GM18507 (cell line): ENCODE measurements at places on chromosomes 2 and 18.

DNA sequence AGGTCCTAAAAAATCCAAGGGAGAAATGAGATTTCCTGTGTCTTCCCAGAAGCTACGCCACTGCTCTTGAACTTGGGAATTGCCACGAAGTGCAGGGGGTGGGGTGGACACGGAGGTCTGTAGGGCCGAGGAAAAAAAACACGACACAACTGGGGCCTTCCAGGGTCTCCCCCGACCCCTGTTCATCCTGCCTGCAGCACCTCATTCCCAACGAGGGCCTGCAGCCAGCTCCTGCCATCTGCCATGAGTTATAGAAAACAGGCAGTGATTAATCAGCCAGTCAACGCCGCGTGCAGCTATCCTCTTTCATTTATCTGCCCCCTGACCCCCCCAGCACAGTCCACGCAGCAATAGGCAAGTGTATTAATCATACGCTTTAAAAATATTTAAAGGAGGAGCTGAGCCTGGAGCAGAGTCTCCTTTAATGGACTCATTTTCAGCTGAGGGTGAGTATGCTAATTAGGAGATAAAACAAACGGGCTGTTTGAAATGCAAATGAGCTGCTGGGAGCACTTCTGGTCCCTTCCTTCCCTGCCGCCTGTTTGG, 209.9 kb downstream of the TFCP2L1 start:
- DNase-seq: no peak

DNA sequence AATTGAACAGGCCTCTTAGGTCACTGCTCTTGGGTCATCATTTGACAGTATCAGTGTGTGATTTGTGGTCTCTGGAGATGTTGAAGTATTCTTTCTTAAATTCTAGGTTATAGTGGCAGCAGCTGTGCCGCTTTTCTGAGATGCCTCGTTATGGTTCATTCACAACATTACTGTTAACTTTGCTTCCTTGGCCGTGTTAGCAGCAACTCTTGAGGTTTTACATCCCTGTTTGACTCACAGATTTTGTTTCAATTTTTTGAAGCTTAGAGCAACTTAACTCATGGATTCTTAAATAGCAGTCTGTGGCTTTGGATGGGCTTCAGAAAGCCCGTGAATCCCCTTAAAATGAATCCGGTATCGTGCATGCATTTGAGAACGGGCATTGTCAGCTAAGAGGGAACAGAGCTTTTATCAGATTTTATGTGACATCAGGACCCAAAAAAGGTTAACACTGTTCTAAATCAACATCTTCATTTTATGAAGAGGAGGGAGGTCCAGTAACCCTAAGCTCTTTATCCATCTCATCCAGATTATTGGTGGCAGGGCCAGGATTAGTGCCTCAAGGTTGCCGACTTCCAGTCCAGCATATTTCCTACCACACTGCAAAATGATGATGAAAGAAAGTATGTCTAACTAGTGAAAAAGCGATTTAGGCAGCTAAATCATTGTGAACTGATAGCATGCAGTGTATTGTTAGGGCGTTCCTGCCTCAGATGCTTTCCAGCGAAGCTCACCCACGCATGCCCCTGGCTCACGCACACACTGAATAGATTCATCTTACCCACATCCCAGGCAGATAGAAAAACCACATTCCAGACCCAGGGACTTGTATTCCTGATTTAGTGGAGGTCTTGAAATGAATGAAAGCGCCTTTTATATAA, 5.1 kb downstream of the TRIB2 start:
- no peak for DNase-seq

DNA sequence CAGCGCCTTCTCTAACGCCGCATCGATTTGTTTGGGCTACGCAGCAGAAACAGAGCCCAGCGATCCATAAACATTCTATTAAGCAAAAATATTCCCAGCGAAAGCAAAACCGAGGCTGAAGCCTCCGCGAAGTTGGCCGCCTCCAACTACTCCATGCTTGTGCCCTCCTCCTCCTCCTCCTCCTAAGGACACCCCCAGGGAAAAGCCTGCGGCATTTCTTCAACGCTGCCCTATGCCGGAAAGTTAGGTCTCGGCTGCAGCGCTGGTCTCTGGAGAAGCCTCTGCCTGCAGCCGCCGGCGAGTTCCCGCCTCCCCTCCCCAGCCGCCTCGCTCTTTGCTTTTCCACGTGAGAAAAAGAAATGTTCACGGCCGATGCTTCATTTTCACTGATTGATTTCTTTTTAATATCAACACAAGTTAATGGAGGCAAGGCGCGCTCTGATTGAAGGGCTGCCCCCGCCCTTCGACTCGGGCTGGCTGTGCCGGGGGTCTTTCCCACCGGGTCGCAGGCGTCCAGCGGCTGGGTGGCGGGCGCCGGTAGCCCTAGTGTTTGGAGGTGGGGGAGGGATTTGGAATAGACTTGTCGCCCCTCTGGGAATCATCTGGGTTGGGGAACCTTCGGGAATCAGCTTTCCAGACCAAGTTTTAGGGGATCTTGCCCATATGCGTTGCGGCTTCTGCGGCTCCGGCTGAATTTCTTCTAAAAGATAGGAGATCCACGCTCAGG, 3.9 kb downstream of the NRP2 start:
- no peak for DNase-seq

GRCh38 chr2:68936427-68936826, 16.3 kb downstream of the GKN2 start:
- DNase-seq: no peak

DNA sequence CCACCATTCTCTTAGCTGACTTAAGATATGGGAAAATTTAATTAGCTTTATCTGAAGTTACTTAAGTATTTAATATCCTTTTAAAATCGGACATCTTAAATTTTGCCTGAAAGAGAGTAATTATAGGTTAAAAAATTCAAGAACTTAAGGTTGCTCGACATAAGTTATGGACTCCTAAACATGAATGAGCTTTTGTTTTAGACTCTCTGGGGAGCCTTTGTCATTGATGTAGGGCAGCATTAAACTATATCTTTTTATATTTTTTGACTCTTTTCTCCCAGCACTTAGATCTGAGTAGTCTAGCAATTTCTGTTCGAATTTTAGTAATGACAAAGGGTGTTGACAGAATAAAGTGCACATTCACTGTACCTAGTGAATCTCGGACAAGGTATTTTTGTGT, 4.7 kb downstream of the PHLPP1 start:
- DNase-seq: no peak

GRCh38 chr2:22274661-22275060, 1110.3 kb upstream of the KLHL29 start:
- DNase-seq: no peak

DNA sequence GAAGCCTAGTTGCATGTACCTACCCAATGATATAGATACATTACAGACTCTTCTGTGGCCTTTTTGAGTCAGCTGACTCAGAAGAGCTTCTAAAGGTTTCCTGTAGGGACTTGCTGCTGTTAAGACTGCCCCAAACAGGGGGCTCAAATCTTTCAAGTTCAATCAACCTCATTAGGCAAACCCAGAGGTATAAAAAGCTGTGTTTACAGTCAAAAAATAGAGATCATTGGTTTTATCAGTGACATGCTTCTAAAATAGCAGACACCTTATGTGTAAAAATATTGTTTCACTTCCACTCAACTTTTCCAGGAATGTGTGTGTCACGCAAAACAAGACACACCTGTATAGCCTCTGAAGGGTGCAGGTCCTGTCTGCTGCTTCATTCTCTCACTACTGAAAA, 624.3 kb upstream of the FANCL start:
- no peak for DNase-seq

DNA sequence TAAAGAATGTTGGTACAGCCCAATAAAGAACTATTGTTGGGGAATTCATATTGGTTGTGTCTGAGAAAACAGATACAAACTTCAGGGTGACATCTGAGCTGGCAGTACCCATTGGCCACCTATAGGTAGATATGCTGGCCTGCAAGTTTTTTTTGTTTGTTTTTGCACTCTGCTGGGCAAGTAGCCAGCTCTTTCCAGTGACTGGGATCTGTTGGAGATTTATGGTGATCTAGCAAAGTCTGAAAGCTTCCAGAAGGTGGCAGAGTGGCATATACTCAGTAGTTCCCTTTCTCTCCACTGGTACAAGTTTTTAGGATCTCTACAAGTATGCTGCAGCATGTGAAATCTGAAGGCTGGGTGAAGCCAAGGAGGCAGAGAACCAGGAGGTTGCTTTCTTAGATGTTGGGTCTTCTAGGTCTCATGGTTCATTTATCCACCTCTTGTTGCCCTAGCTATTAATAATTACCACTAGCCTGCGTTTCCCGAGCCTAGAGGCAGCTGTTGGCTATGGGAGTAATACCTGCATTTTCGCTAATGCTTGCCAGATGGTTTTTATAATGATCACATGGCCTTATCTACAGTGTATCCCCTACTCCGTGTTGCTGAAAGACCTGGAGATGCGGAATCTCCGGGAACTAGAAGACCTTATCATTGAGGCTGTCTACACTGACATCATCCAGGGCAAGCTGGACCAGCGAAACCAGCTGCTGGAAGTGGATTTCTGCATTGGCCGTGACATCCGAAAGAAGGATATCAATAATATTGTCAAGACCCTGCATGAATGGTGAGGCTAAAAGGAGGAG, 9.5 kb downstream of the COPS7B start:
- no peak for DNase-seq

DNA sequence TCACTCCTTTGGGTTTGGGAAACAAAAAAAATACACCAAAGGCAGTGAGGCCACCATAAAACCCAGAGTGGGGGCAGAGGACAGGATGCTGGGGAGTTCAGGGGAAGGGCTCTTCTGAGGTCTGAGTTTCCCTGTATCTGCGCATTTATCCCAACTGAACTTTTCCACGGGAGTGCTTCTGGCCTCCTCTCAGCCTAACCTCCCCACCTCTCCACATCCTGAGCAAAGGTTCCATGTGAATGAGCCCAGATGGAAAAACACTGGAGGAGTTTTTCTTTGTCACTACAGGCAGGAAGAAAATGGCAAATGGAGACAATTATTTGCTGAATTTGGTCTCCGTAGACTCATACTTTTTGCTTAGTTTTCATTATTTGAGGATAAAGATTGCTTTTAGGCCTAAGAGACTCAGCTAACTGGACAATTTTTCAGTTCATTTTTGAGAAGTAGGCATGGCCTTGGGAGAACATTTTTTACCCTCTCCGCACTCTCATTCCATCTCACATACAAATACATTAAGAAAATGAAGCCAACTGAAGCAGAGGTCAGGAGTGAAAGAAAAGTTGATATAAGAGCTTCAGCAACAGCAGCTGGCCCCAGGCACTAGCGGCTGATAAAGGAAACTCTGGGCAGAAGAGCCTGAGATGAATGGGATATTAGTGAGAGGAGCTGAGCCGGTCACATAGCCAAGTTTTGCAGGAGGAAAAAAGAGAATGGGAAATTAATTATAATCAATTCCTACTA, 82.6 kb upstream of the CYP1B1 start:
- no peak for DNase-seq

DNA sequence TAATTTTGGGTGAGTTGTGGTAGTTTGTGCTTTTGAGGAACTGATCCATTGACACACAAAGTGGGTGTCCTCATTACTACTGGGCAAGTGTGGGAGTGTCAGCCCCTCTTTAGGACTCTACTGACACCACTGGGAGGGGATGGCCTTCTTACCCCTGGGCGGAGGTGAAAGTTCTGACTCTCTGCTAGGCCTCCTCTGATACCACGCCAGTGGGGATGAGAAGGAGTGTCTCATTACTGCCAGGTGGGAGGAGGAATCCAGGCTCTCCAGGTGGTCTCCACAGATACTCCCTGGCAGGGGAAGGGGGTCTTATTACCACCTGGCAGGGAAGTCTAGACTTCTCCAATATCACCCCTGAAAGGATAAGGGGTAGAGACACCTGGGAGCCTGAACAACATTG, 9.1 kb downstream of the LCLAT1 start:
- no peak for DNase-seq

- no peak for DNase-seq
Observed at GRCh38 chr2:109079590-109079989, 49.4 kb upstream of the SH3RF3 start.

DNA sequence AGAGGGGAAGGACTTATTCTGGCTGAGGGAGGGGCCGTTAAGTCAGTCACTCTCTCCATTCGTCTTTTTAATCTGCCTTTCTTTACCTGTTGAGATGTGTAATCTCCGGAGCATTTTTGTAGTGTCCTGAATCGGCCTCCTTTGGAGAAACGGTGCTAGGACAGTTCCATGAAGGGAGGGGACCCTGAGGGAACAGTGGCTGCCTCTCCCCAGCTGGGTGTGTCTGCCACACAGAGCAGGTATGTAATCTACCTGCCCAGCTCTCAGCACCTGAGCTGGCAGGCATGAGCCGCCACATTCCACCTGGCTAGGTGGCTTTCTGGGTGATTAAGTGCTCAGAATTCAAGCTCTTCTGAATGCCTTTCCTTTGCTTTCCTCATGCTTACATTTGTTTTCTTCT, 131.2 kb downstream of the WDSUB1 start:
- DNase-seq: no peak

GRCh38 chr2:181784556-181784955, 104.2 kb upstream of the NEUROD1 start:
- no peak for DNase-seq

DNA sequence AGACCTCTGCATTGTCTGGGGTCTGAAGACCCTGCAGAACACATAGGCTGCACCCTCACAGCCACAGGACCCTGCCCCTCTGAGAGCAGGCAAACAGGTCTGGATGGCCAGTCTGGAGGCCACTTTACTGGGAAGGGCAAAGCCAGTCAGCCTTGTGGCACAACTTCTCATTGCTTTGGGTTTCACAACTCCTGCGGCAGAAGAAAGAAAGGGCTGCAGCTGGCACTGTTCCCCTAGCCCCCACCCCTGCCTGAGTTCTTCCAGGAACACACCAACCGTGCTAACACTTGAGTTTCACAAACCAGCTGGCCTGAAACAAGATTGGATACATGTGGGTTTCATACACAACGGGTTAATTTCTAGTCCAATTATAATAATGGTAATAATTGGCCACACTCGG, 276.5 kb upstream of the MGAT5 start:
- DNase-seq: no peak

- no peak for DNase-seq
Observed at GRCh38 chr2:12867631-12868287, 151.0 kb downstream of the TRIB2 start.

DNA sequence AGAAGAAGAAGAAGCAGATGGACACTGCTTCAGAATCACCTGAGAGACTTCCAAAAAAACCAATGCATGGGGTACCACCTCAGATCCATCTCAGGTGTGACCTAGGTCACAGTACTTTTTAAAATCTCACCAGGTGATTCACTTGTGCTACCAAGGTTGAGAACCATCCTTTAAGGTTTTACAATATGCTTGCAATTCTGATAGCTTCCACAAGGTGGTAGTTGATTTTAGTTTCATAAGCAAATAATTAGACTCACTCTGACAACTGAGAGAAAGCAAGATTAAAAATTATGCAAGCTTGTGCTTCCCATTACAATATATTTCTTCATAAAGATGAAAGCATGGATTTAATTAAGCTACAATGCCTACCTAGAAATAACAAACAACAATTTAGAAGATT, 355.1 kb downstream of the EN1 start:
- no peak for DNase-seq

GRCh38 chr2:26655611-26656195, 14.5 kb upstream of the CIB4 start:
- DNase-seq: no peak

DNA sequence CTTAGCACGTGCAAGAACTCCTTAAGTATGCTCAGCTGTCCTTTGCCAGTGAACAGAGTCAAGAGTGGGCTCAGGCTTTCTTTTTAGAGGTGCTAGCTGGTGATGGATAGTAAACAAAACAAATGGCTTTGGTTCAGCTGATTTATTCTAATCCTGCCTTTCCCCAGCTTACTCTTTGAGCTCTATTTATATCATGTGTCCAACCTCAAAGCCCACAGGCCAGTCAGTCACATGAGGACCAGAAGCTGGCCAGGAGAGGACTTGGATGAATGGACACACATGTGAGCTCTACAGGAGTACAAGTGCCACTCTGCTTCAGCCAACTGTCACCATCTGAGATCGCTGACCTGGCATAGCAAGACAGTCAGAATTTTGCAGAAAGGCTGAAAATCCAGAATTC, 59.4 kb downstream of the STK39 start:
- no peak for DNase-seq
